ENCODE measurements at places on chromosomes 7 and 10.

GRCh38 chr7:2405601-2406345, 2.4 kb downstream of the CHST12 start:
- DNase-seq, result no peak

- DNase-seq, result no peak
Observed at GRCh38 chr7:136333636-136334035, 356.5 kb upstream of the MTPN start.

DNA sequence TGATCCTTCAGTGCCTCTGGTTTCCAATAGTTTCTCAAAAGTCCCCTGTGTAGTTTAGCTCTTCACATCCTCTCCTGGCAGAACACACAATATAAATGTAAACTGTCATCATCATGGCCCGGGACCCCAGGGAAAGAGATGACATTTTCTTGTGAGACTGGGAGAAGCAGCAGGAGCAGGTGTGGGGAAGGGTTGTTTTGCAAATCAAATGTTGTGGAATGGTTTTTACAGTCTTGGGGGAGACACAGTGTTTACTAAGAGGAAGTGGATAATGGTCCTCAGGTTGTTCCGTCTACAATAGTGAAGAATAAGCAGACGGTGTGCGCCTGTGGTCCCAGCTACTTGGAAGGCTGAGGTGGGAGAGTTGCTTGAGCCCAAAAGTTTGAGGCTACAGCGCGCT, 159.1 kb downstream of the SEC23IP start:
- DNase-seq, result no peak

GRCh38 chr7:47373871-47374451, 207.9 kb downstream of the TNS3 start:
- no peak for DNase-seq

DNA sequence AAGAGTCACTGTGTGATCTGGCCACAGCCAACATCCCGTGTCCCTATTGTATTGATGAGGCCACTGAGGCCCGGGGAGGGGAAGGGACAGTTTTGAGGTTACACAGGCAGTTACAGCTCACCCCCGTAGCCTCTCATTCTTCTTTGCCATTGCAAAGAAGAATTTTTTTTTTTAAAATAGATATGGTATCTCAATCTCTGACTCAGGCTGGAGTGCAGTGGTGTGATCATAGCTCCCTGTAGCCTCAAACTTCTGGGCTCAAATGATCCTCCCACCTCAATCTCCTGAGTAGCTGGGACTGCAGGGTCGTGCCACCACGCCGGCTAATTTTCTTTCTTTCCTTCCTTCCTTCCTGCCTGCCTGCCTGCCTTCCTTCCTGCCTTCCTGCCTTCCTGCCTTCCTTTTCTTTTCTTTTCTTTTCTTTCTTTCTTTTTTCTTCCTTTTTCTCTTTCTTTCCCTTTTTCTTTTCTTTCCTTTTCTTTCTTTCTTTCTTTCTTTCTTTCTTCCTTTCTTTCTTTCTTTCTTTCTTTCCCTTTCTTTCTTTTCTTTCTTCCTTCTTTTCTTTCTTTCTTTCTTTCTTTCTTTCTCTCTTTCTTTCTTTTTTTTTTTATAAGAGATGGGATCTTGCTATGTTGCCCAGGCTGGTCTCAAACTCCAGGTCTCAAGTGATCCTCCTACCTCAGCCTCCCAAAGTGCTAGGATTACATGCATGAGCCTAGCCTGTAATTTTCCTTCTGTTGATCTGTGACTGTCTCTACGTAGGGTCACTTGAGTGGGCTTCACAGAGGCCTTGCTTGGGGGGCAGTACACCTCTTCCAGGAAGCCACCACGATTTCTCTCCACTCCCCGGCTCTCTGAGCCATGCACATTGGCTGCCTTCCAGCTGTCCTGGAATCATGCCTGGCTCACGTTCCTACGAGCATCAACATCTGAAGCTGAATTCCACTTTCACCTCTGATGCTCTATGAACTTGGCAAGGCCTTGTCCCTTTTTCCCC, 31.3 kb downstream of the TMEM270 start:
- peak; percentile 72 for DNase-seq

DNA sequence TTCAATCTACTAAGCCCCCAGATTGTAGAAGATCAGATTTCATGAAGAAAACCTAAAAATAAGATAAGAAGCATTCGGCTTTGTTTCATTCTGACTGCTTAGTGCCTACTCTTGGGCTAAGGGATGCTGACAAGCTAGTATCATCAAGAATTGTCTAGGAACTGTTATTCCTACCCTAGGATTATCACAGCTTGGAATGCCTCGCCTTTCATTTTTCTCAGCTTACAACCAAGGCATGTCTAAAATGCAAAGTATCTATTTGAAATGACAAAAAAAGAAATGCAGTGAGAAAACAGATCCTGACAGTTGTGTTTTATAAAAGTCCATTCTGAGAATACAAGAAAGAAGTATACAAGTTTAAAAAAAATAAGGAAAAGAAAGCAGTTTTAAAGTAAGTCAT, 441.0 kb downstream of the KCNMA1 start:
- peak; percentile 70 for DNase-seq

DNA sequence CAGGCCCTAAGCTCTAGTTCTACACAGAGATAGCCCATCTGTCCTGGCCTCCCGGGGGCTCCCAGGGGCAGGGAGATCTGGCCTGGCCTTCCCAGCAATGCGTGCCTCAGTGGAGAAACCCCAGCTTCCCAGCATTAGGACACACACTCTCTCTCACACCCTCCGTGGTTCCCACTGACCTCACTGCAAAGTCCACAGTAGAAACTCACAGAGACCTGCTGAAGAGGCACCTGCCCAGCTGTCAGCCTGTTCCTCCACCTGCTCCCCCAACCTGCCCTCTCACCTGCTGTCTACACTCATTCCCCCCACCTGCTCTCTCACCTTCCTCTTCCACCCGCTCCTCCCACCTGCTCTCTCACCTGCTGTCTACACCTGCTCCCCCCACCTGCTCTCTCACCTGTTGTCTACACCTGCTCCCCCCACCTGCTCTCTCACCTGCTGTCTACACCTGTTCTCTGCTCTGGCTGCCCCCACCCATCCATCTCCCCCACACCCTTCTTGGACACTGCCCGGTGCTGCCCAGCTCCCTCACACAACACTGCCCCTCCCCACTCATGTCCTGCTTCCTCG, 21.1 kb upstream of the PFKP start:
- DNase-seq, result no peak

DNA sequence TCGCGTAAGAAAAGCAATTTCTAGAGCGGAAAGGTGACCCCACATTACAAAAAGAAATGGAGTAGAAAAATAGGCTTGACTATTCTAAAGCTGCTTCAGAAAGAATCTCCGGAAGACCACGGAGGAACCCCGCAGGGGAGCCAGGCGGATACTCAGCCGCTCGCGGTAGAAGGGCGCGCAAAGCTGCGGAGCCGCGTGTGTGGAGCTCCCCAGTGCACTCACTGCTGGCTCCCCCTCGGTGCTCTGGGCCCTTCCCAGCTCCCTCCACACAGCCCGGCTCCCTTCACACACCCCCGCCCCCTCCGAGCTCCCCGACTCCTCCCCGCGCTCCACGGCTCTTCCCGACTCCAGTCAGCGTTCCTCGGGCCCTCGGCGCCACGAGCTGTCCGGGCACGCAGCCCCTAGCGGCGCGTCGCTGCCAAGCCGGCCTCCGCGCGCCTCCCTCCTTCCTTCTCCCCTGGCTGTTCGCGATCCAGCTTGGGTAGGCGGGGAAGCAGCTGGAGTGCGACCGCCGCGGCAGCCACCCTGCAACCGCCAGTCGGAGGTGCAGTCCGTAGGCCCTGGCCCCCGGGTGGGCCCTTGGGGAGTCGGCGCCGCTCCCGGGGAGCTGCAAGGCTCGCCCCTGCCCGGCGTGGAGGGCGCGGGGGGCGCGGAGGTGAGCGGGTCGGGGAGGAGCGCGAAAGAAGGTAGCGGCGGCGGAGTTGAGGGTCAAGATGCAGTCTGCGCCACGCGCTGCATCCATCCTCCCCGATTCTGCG, at the start of gene STEAP2:
Gene STEAP2 (plus strand): TSS at position 350 of the 758 bp plus-strand sequence. CDS start 13,343 bp downstream, outside the sequence.
- DNase-seq, result peak; percentile 92

DNA sequence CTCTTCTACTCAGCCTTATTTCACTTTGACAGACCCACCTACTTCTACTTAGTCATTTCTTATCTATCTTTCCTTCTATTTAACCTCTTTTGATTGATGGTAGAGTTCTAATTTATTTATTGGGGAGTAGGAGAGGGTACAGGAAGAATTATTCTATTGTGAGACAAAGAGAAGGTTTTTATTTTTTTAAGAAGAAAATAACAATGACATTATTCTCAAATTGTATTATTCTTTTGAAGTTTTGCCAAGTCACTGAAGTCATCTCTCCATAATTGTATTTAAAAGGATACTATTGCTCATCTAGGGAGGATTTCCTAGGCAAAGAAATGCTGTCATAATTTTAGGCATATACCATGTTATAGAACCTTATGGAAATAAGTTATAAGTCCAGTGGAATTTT, 52.7 kb downstream of the ITGB8 start:
- DNase-seq, result peak; percentile 1

GRCh38 chr10:51348622-51349021, 274.3 kb downstream of the PRKG1 start:
- DNase-seq, result no peak

DNA sequence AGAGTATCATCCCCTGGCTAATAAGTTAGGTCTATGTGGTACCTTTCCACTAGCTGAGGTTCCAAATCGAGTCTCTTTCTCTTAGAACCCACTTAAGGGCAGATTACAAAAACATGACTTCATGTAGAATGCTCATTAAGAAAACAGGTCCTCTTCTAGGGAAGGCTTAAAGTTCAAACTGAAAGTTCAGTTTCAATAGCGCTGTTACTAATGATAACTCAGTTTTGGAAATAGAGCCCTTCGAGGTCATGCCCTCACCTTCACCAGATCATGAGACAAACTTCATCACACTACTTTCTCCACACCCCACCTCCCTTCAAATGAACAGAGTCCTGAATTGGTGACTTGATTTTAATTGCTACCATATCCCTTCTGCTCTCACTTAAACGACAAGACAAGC, 26.2 kb downstream of the HGF start:
- no peak for DNase-seq

- peak; percentile 99 for DNase-seq
Observed at GRCh38 chr10:110495731-110496552, 1.8 kb upstream of the DUSP5 start.

DNA sequence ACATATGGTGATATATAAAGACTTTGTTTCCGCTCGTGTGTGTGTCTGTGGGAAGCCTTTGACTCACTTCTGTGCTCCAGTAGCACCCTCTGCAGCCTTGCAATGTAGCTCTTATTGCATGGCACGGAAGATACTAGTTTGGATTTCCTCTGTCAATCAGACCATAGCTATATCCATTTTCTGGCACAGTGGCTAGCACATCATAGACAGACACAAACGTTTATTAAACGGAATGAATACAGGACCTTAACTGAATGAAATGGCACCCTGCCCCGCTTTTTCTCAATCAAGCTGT, 124.0 kb upstream of the PTPN20 start:
- peak; percentile 60 for DNase-seq

- peak; percentile 56 for DNase-seq
Observed at GRCh38 chr7:155247479-155248365, 50.0 kb upstream of the INSIG1 start.

- DNase-seq, result no peak
Observed at GRCh38 chr10:70432101-70432500, 9.4 kb downstream of the NODAL start.

DNA sequence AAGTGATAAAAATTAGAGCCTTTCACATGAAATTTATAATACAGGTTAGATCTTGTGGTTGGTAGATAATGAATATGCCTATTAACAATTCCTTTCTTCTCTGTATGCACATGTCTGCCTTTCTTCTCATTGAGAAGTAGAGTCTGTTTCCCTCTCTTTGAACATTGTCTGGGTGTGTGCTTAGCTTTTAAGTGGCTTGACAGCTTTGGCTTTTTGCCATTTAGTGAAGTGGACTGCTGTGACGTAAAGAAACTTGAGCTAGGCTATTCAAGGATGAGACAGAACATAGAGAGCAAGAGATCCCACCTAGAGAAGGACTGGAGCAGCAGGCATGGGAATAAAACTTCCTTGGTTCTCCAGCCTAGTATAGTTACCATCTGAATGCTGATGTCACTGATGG, 996.7 kb upstream of the CELF2 start:
- no peak for DNase-seq

DNA sequence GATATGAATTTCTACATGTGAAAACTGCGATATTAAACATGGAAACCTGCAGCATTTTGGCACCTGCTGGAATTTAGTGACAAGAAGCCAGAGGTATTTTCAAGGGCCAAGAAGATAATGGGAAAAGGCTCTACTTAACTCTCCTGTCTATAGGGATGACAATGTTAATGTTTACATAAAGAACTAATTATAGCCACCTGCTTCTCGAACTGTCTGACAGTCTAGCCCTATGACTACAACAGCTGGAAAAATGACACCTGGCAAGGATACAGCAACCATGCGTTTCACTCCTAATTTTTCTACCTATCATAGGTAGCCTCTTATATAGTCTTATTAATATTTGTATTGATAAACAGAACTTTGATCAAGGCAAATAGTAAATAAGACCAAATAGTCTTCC, 49.6 kb downstream of the MAGI2 start:
- no peak for DNase-seq

DNA sequence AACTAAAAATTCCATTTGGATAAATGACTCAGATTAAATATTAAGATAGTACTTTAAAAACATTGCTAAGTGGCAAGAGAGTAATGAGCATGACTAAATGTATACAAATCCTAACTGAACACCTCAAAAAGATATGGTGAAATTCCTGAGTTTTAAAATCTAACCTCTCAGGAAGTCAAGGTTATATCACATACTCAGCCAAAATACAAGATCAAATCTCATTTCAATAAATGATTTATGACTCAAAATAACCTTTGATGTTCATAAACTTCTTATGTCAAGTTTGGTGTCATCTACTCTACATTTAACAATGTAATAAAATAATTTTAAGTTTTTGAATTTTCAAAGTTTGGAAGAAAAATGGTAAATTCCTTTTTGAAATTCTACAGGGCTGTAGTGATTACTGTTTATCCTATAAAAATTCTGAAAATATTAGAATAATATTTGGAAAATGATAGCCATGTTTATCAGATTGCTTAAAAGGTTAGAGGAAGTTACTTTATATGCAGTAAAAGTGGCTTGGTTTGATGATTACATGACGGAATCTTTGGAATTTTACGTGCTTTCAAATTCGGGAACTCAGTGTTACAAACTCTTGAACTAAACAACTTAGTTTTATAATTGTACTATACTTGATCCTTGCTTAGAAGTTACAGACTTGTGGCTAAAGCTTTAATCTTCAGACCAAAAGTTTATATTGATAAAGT, 43.7 kb downstream of the ASZ1 start:
- no peak for DNase-seq

DNA sequence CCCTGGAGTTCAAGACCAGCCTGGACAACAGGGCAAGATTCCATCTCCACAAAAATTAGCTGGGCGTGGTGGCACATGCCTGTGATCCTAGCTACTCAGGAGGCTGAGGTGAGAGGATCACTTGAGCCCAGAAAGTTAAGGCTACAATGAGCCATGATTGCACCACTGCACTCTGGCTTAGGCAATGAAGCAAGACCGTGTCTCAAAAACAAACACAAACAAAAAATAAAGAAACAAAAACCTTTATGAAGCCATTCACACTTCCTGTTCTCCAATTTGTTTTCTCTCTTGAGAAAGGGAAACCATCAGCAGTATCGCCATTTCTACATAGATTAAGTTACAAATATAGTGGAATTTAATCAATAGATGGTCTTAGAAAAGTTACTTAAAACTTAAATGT, 19.8 kb downstream of the YME1L1 start:
- DNase-seq, result no peak

Data from fibroblast of skin of back (primary cell).